ELR (cell line): ENCODE measurements at places on chromosomes 1 and 21.

DNA sequence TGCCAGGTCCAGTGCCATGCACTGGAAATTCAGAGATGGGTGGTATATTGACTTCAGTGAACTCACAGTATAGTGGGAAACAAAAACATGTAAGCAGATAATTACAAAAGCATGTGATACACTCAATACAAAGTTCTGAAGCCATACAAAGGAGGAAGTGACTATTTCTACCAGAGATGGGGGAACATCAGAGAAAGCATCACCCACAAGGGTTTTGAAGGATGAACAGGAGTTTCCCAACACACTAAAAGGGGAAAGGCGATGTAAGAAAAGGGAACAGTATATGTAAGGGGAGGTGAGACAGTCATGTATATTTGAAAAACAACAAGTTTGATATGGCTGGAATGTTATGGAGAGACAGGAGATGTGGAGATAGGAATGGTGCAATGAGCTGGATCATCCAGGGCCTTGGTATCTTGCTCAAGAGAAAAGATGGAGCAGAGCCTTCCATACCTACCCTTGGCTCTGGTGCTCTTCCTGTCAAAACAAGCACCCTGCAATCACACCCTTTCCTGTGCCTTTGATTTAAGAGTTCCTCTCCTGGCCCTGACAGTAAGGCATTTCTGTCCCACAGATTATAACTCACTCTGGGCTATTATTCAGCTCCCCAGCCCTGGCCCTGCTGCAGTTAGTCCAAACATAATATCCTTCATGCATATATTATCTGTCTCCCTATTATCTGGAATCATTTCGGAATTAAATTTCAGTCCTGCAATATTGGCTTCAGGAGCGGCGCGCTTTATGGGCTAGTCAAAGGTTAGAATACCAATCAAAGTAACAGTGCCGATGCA is 60.5 kb downstream of the DMAP1 start:
- DNase-seq: no peak

DNA sequence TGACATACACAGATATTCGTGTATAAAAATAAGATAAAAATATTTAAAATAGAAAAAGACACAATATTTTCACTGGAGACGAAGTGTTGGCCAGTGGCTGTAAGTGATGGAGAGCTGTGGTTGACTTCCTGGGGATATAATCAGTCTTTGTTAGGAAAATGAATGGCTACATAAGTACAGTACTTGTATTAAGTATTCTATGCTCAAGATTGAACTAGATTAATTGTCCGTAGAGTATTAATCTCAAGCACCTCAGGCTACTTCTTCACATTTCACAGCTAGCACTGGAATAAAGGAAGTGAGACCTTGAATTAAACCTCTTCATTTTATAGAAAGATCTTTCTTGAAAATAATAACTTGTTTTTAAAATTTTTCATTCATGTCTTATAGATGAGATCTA is 39.0 kb upstream of the RGS5 start:
- no peak for DNase-seq

GRCh38 chr1:43056981-43057391 is 98.3 kb upstream of the SLC2A1 start:
- no peak for DNase-seq

- DNase-seq: no peak
These were observed 8.3 kb upstream of the GPR61 start for GRCh38 chr1:109531380-109531779.

DNA sequence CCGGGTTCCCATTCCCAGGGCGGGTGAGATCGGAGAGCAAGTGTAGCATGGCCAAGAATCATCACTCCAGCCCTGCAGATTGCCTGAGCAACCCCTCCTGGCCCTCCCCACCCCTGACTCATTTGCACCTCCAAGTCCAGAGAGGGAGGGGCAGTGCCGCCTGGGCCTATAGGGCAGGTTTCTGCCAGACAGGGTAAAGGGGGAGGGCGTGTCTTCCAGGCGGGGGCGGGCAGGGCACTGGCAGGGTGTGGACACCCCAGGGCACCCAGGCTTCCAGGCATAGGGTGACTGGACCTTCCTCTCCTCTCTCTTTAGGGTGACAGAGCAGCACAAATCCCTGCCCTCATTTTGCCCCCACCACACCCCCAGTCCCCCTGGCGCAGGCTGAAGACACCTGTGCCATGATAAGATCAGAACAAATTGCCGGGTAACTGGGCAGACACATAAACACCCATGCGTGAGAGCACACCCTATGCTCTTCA is 3.2 kb upstream of the CRYBG2 start:
- DNase-seq: no peak

GRCh38 chr21:35198982-35199732 is 150.1 kb upstream of the RUNX1 start:
- DNase-seq: no peak

- peak; percentile 23 for DNase-seq
These were observed 28.9 kb upstream of the S1PR1 start for GRCh38 chr1:101207891-101208290.

- DNase-seq: no peak
These were observed 5.5 kb downstream of the FBXO2 start for GRCh38 chr1:11648732-11649158.

DNA sequence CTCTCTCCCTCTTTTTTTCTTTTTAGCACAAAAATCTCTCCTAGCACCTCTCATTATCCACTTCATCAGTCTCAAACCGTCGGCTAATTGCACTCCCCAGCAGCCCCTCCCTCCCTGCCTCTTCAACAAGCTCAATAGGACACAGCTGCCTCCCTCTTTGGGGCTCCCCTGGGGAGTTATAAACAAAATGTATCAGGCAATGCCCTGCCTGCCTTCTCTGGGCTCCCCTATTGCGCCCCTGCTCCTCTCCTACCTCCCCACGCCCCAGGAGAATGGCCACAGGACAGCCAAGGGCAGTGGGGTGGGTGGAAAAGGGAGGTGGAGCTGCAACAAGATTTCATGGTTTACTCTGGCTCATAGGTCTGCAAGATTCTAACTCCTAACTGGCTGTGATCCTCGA is 147.1 kb upstream of the GRIK3 start:
- DNase-seq: no peak

- no peak for DNase-seq
These were observed 310.5 kb downstream of the PRDM2 start for GRCh38 chr1:14010476-14010875.

DNA sequence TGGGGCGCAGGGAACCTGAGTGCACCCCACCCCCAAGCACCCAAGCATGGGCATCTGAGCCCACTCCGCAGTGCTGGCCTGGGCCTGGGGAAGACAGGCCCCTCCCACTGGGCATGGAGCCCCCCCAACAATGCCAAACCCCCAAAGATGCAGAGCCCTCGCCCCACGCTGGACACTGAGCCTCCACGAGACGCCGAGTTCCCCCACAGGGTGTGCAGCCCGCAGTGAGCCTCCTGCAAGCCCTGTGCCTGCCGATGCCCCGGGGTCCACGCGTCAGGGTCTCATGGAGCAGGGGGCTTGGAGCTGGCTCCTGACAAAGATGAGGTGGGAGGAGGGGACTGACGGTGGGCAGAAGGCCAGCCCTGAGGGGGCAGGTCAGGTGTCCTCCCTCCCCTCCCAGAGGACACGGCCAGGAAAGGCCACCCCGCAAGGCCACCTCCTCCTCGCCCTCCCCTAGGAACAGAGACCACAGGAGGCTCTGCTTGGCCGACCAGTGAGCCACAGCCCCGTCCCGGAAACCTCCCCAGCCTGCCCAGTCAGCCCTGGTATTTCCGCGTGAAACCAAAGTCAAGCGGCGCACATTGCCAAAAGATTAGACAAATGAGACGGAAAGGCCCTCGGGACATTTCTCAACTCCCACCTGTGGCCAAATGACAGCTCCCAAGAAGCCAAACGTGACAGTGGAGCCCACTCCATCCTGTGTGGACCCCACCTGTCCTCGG is 33.4 kb downstream of the MEGF6 start:
- no peak for DNase-seq

DNA sequence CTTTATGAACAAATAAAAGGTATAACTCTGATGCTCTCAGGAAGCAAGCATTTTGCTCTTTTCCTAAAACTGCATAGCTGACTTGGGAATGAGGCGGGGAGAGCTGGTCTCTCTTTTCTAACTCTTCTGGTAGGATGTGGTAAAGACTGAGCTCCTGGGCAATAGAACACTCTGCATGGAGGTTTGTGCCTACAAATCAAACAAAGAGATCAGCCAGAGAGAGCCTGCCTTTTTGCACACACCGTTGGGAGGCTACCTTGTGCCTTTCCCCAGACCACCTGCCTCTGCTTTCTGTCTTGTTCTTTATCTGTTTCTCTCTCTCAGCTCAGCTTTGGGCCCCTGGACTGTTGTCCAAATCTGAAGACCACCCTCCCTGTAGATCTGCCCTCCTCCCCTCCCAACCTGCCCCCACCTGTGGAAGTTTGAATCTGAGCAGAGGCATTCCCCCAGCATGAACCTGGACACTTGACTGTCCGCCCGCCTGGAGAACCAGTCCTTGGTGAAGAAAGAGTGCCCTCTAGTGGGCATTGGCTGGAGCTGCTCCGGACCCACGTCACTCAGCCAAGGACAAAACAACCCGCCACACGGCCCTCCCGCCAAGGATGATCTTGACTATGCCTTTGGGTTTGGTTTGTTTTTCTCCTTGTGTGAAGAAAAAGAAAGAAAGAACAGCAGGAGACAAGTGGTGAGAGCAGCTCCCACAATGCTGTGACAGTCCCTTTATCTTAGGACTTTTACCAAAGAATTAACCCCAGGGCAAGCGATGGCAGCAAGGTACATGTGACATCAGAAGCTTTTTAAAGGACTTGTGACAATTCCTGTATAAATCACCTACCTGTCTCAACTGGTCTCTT is 228.2 kb downstream of the PBX1 start:
- DNase-seq: peak; percentile 80

GRCh38 chr1:9700340-9700739 is 48.8 kb downstream of the PIK3CD start:
- DNase-seq: peak; percentile 95

DNA sequence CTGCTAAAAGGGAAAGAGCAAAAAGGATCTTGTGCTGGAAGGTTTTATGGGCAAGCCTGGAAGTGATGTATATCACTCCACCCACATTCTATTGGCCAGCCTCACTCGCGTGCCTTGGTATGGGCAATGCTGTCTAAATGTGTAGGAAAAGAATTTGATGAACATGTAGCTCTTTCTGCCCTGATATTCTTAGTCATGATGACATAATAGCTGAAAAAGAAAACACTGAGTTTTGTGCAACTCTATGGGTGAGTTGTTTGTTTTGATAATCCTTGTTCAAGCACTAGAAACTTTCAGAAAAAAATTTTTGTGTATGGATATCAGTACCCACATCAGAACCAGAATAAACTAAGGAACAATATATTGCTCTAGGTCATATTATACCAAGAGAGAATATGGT is 231.5 kb upstream of the ST6GALNAC5 start:
- DNase-seq: peak; percentile 26

DNA sequence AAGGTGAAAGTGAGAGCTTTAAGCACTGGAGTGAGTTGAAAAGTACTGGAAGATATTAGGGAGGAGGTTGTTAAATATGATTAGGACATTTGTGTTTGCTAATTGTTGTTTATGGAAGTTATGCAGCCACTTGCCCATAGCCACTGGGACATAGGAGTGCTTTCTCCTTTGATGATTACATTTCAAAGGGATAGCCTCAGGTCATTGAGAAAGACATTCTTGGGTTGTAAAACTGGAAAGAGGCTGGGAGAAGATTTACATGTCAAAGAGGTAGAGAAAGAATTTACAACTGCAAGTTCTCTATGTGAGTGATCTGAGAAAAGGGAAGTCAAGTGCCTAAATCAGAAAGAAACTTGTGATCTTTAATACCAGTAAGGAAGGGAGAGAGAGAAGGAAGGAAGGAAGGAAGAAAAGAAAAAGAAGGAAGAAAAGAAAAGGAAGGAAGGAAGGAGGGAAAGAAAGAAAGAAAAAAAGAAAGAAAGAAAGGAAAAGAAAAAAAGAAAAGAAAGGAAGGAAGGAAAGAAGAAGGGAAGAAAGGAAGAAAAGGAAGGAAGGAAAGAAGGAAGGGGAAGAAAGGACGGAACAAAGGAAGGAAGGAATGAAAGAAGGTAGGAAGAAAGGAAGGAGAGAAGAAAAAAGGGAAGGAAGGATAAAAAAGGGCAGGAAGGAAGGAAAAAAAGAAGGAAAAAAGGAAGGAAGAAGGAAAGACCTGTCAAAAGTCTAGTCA is 284.6 kb upstream of the DPYD start:
- peak; percentile 38 for DNase-seq

DNA sequence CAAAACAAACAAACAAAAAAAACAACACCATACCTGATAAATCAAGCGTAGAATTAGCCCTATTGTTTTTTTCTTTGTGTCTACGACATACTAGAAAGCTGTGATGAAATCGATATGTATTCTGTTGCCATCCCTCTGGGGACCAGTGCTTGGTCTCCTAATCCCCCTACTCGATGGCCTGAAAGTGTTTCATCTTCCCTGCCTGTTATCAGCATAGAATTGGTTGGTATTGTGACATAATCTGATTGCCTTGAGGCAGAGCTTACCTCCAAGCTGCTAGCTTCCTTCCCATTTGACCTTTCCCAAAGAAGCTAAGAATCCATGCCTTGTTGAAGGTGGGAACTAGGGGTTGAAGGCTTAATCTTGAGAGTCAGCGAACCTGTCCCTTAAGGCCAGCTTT is 40.7 kb upstream of the PIGV start:
- DNase-seq: no peak

GRCh38 chr1:5493851-5494311 is 498.3 kb downstream of the NPHP4 start:
- no peak for DNase-seq

- DNase-seq: no peak
These were observed 602.8 kb downstream of the BRINP3 start for GRCh38 chr1:189874715-189875435.

- peak; percentile 41 for DNase-seq
These were observed 102.5 kb upstream of the TARDBP start for GRCh38 chr1:10909697-10910680.

DNA sequence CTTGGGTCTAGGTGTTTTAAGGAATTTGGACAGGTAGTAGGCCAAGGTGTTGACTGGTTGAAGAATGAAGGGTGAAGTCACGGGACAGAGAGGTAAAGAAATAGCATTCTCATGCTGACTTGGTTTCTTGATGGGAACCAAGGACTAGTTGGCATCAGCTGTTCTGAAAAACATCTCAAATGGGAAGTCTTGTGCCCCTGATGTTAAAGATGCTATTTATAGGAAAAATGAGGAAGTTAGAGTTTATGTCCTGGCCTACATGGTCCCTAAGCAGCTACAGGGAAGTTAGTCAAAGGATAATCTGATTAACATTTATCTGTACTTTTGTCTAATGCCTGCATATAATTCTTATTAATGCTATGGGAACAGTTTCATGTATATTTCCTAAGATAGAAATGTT is 262.4 kb downstream of the HHIPL2 start:
- DNase-seq: no peak

GRCh38 chr1:109213824-109214693 is at the start of gene SARS1:
SARS1 (plus strand) TSS chr1:109213918; CDS start chr1:109213993, 75 bp downstream.
- peak; percentile 86 for DNase-seq

DNA sequence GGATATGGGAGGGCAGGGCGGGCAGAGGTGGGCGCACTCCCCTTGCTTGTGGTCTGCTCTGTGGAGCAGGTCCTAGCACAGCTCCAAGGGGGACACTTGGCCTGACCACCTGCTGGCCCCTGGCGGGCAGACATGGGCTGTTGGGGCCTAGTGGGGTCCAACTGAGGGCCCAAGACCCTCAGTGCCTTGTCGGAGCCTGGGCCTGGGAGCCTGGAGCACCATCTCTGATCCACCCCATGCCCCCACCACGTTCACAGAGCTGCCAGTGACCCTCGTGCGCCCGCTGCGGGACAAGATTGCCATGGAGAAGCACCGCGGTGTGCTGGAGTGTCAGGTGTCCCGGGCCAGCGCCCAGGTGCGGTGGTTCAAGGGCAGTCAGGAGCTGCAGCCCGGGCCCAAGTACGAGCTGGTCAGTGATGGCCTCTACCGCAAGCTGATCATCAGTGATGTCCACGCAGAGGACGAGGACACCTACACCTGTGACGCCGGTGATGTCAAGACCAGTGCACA is 70.6 kb downstream of the OBSCN start:
- DNase-seq: no peak

- DNase-seq: no peak
These were observed 37.2 kb downstream of the ZFYVE9 start for GRCh38 chr1:52179073-52179472.
